Stimulated activated naive B cell treated with anti-CD40 and anti-IgM and Interleukin-4, amounts not matched to agents 10 μg/mL and 1 μg/mL and 100 μg/mL, for 72 hours (primary cell): ENCODE measurements at places on chromosomes 7 and 10.

- peaks cover 21% of the 10 kb centered on the region for H3K36me3 ChIP-seq
- H3K27me3 ChIP-seq: peaks cover 3% of the 10 kb centered on the region
- H3K4me1 ChIP-seq: no peaks in the 10 kb centered on the region
- DNase-seq: no peak
- no peak overlapping the region for H3K27ac ChIP-seq
- no peak overlapping the region for H3K4me3 ChIP-seq
Measured at GRCh38 chr10:133467286-133467911, 13.7 kb downstream of the SCART1 start.

GRCh38 chr7:22821702-22822485, 755 bp downstream of the TOMM7 start:
- H3K36me3 ChIP-seq: peaks cover 17% of the 10 kb centered on the region
- H3K4me1 ChIP-seq: peaks cover 7% of the 10 kb centered on the region
- peak overlapping the region; percentile 98 for H3K4me3 ChIP-seq
- H3K27me3 ChIP-seq: peaks cover 13% of the 10 kb centered on the region
- peak overlapping the region; percentile 99 for H3K27ac ChIP-seq

DNA sequence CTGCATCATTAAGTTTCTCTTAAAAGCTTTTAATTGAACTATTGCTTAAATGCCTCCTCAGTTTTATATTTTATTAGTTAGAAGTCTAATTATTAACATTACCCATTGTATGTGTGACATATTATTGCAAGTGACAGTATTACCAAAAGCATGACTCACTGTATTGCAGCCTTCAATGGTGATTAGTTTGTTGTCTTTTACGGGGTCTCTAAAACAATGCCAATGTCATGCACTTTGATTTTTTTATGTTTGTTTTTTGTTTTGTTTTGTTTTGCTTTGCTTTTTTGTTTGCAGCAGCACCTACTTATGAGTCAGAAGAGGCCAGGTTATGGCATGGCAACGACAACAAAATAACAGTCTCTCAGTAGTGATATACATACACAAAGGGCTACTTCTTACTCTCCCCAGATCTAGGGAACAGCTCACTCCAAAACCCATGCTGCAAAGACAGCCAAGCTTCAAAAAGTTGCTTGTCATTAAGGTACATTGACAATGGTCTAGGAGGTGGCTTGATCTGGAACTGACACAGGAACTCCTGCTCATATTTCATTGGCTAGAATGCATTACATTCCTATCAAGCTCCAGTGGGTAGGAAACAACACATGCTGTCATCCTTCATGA, 293.7 kb upstream of the POM121L12 start:
- H3K4me1 ChIP-seq: no peaks in the 10 kb centered on the region
- H3K36me3 ChIP-seq: no peaks in the 10 kb centered on the region
- no peak for DNase-seq
- H3K4me3 ChIP-seq: no peak overlapping the region

- no peak overlapping the region for H3K27ac ChIP-seq
- H3K4me1 ChIP-seq: no peaks in the 10 kb centered on the region
- no peaks in the 10 kb centered on the region for H3K36me3 ChIP-seq
- H3K4me3 ChIP-seq: no peak overlapping the region
Measured at GRCh38 chr7:122528879-122529481, 169.9 kb downstream of the RNF133 start.

- no peak for DNase-seq
- H3K36me3 ChIP-seq: peaks cover 3% of the 10 kb centered on the region
- peaks cover 5% of the 10 kb centered on the region for H3K4me1 ChIP-seq
- peaks cover 5% of the 10 kb centered on the region for H3K27me3 ChIP-seq
- no peak overlapping the region for H3K27ac ChIP-seq
- H3K4me3 ChIP-seq: no peak overlapping the region
Measured at GRCh38 chr10:119611433-119611832, 14.7 kb upstream of the TIAL1 start.

GRCh38 chr7:17524746-17525145, 226.3 kb downstream of the AHR start:
- H3K4me3 ChIP-seq: no peak overlapping the region
- H3K36me3 ChIP-seq: no peaks in the 10 kb centered on the region
- H3K27me3 ChIP-seq: no peaks in the 10 kb centered on the region
- H3K4me1 ChIP-seq: no peaks in the 10 kb centered on the region

DNA sequence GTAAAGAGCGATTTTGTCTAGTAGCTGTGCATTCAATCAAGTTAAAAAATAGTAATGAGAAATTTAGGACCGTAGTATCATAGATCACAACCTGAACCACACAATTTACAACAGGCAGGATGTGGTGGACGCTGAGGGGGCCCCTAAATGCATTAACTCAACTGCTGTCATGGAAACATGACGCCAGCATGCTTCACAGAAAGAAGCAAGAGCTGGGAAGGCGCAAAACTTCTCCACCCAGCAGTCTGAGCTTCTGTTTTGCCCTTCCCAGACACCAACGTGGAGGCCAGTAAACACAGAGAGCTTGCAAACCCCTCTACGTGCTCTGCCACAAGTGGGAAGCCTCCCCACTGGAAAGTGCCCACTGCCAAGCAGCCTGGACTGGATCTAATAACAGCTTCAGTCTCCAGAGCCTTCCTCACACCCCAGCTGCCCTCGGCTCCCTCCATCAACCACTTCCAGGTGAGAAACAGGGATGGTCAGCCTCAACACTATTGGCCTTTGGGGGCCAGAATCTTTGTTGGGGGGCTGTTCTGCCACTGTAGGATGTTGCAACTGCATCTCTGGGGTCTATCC, 151.8 kb downstream of the SFMBT2 start:
- no peaks in the 10 kb centered on the region for H3K27me3 ChIP-seq
- H3K36me3 ChIP-seq: peaks cover 37% of the 10 kb centered on the region
- DNase-seq: peak; percentile 16
- no peak overlapping the region for H3K4me3 ChIP-seq

DNA sequence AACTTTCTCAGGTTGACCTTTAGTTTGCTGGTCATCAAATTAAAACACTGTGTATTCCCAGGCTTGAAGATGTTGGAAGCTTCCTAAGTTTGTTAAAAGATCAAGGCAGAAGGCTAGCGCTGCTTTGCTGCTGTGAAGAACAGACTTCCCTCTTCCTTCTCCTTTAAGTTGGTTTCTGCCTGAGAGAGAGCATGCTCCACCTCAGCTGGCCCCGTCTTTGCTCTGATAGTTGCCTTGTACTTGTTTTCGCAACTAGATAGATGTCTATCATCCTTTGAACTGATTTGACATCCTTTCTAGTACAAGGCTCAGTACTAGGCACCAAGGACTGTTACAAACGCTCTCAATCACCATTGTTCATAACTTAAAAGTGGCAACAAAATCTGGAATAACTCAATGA, 177.8 kb upstream of the MKLN1 start:
- H3K4me3 ChIP-seq: no peak overlapping the region
- peaks cover 4% of the 10 kb centered on the region for H3K4me1 ChIP-seq
- H3K27me3 ChIP-seq: no peaks in the 10 kb centered on the region
- H3K36me3 ChIP-seq: no peaks in the 10 kb centered on the region
- DNase-seq: no peak

DNA sequence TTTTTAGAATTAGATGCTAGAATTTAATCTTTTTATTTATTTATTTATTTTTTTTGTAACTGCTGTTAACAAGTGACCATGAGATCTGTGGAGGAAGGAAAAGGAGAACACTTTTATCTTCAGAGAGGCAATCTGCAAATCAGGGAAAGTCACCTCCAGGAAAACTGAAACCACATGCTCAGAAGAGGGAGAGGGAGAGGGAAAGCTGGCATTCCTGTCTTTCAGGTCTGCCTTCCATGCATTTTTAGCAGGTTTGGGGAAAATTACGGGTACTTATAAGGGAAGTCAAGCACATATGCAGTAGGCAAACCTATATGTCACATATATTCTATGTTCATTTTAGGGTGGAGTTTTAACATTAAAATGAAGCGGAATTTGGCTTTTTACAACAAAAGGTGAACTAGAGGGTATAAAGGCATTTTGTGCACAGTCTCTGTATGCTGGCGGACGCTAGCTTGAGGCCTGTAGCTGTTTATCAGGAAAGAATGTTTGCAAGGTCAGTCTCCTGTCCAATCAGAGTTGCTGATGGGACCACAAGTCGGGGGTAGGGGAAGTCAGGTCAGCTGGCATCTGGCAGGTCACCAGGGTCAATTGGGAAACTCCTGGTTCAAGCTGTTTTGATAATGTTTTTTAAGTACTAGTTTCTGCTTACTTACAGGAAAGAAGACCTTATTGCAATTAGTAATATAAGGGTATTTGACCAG, 333.5 kb downstream of the GPR158 start:
- no peaks in the 10 kb centered on the region for H3K27me3 ChIP-seq
- H3K4me1 ChIP-seq: no peaks in the 10 kb centered on the region
- H3K27ac ChIP-seq: no peak overlapping the region
- no peaks in the 10 kb centered on the region for H3K36me3 ChIP-seq
- no peak for DNase-seq

- H3K4me3 ChIP-seq: no peak overlapping the region
- DNase-seq: no peak
- H3K4me1 ChIP-seq: no peaks in the 10 kb centered on the region
- H3K36me3 ChIP-seq: no peaks in the 10 kb centered on the region
- peak overlapping the region; percentile 37 for H3K27ac ChIP-seq
Measured at GRCh38 chr10:78944723-78945312, 123.9 kb upstream of the ZMIZ1 start.

GRCh38 chr7:130649004-130649790, 19.4 kb downstream of the COPG2 start:
- peaks cover 24% of the 10 kb centered on the region for H3K4me1 ChIP-seq
- H3K27me3 ChIP-seq: no peaks in the 10 kb centered on the region

DNA sequence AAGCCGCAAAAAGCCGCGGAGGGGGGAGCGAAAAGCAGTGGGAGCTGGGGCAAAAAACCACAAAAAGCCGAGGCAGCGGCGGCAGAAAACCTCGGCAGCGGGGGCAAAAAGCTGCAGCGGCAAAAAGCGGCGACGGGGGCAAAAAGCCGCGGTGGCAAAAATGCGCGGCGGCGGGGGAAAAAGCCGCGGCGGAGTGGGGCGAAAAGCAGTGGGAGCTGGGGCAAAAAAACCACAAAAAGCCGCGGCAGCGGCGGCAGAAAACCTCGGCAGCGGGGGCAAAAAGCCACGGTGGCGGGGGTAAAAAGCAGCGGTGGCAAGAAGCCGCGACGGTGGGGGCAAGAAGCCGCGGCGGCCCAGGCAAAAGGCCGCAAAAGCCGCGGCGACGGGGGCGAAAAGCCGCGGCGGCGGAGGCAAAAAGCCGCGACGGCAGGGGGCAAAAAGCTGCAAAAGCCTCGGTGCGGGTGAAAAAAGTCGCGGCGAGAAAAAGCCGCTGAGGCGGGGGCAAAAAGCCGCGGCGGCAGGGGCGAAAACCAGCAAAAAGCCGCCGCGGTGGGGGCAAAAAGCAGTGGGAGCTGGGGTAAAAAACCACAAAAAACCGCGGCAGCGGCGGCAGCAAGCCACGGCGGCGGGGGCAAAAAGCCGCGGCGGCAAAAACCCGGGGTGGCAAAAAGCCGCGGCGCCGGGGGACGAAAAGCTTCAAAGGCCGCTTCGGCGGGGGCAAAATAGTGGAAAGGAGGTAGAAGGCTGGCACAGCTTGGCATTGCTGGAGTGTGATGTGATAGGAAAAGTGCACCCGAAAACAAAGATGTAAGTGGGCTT, 135.9 kb downstream of the ZNF92 start:
- peak overlapping the region; percentile 77 for H3K4me3 ChIP-seq
- DNase-seq: no peak
- peaks cover 1% of the 10 kb centered on the region for H3K36me3 ChIP-seq
- peaks cover 10% of the 10 kb centered on the region for H3K4me1 ChIP-seq
- peaks cover 25% of the 10 kb centered on the region for H3K27me3 ChIP-seq
